ENCODE measurements at places on chromosomes 6 and 20. TPM values are rescaled to one million over a fixed set of nuclear protein-coding genes. Genes with fewer than 3 reads are reported as not detected.
A peak's percentile ranks its signal among the peaks of the same experiment; 100 is the strongest.

ARFGEF3 gene
- total RNA-seq: 25.5 TPM

ADAM33 gene
- total RNA-seq: 17.3 TPM

SOBP gene
- 6.9 TPM for total RNA-seq

DNA sequence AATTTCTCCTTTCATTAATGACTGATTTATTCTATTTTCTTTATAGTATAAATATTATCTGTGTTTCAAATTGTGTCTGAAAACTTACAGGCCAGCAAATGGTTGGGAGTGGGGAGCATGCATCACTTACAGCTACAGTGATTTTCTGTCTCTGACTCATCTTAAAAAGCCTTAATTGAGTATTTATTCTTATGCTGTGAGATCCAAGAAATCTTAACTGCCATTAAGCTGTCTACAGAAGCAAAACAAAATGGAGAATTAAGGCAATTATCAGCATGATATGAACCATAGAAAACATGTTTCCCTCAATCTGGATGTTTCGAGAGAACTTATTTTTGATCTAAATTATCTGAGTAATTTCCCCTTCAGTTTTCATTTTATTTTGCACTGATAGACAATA is 831.2 kb downstream of the KIF16B start:
- H3K36me3 ChIP-seq: no peaks in the 10 kb centered on the region
- no peak for DNase-seq
- no peak overlapping the region for H3K4me3 ChIP-seq
- no peak overlapping the region for H3K27ac ChIP-seq

PGC gene
- 793 TPM for total RNA-seq

- DNase-seq: no peak
- no peaks in the 10 kb centered on the region for H3K4me1 ChIP-seq
- no peaks in the 10 kb centered on the region for H3K27me3 ChIP-seq
These were observed 50.7 kb upstream of the TPD52L1 start for GRCh38 chr6:125102891-125103290.

DNA sequence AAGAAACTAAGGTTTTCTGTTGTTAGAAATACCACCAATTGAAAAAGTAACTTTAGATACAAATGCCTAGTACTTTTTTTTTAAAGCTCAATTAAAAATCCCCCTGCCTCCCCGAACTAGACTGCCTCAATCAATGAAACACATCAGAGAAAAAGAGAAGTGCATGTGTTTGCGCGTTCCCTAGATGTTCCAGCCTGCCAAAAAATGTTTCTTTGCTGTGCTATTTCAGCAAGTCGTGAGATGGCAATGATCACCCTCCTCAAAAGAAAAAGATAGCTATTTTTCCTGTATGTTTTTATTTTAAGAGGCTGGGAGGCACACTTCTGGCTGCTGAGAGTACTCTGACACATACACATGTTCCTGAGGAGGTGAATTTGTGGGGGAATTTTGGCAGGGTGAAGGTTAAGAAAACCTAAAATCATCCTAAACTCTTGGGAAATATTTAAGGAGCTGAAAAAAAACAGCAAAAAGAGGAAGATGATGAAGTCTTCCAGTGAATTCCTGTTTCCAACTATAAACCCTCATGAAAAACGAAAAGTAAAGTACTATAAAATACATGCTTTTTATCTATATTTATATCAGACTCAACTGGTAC is 114.8 kb downstream of the HIVEP2 start:
- H3K4me3 ChIP-seq: no peak overlapping the region
- no peaks in the 10 kb centered on the region for H3K36me3 ChIP-seq
- H3K27me3 ChIP-seq: no peaks in the 10 kb centered on the region
- no peaks in the 10 kb centered on the region for H3K4me1 ChIP-seq
- DNase-seq: no peak

UST gene
- total RNA-seq: 12.7 TPM

LPA gene
- total RNA-seq: 0.27 TPM

GRCh38 chr6:105810922-105811482 is 275.1 kb upstream of the PRDM1 start:
- no peak overlapping the region for H3K27ac ChIP-seq
- H3K4me1 ChIP-seq: peaks cover 24% of the 10 kb centered on the region
- no peak for DNase-seq
- H3K36me3 ChIP-seq: no peaks in the 10 kb centered on the region
- H3K27me3 ChIP-seq: no peaks in the 10 kb centered on the region
- no peak overlapping the region for H3K4me3 ChIP-seq

DLK2 gene
- total RNA-seq: 0.46 TPM

SIRPB1 gene
- total RNA-seq: 30.1 TPM

GRCh38 chr6:37141281-37142049 is 28.5 kb upstream of the PIM1 start:
- no peak for DNase-seq
- no peak overlapping the region for H3K27ac ChIP-seq
- no peaks in the 10 kb centered on the region for H3K27me3 ChIP-seq

LRRN4 gene
- 177 TPM for total RNA-seq

- no peaks in the 10 kb centered on the region for H3K36me3 ChIP-seq
- no peak for DNase-seq
- H3K4me3 ChIP-seq: no peak overlapping the region
These were observed 443.9 kb downstream of the CDKAL1 start for GRCh38 chr6:20978151-20978614.

- peak overlapping the region; percentile 48 for H3K27ac ChIP-seq
- no peak for DNase-seq
- H3K36me3 ChIP-seq: no peaks in the 10 kb centered on the region
- no peak overlapping the region for H3K4me3 ChIP-seq
These were observed 15.9 kb upstream of the PTGIS start for GRCh38 chr20:49583669-49584417.

- no peaks in the 10 kb centered on the region for H3K27me3 ChIP-seq
- no peak overlapping the region for H3K27ac ChIP-seq
- no peaks in the 10 kb centered on the region for H3K36me3 ChIP-seq
- no peak overlapping the region for H3K4me3 ChIP-seq
- no peak for DNase-seq
- H3K4me1 ChIP-seq: peaks cover 31% of the 10 kb centered on the region
These were observed 47.3 kb downstream of the ZFAND3 start for GRCh38 chr6:37866590-37867507.

RGS17 gene
- total RNA-seq: not detected

- no peak for DNase-seq
- H3K36me3 ChIP-seq: no peaks in the 10 kb centered on the region
- no peaks in the 10 kb centered on the region for H3K4me1 ChIP-seq
- H3K27me3 ChIP-seq: no peaks in the 10 kb centered on the region
These were observed 211.1 kb downstream of the PLCB4 start for GRCh38 chr20:9279918-9280401.

DNA sequence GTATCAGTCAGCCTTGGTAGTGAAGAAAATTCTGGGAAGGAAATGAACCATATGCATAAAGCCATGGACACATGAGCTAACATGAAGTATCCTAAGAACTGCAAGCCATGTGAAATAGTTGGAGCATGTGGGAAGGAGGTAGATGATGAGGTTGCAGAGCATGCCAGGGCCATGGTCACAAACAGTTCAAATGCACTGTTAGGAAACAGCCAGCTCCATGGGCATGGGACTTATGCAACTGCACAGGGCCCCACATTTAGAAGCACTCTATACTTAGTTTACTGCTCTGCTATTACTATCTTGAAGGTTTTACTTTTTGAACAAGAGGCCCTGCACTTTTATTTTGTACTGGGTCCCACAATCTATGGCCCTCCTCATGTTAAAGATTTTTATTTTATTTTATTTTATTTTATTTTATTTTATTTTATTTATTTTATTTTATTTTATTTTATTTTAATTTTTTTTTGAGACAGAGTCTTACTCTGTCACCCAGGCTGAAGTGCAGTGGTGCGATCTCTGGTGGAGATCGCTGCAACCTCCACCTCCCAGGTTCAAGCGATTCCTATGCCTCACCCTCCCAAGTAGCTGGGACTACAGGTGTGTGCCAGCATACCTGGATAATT is 169.1 kb downstream of the IBTK start:
- no peaks in the 10 kb centered on the region for H3K4me1 ChIP-seq
- H3K27me3 ChIP-seq: no peaks in the 10 kb centered on the region
- no peaks in the 10 kb centered on the region for H3K36me3 ChIP-seq
- no peak for DNase-seq

WFDC5 gene
- total RNA-seq: 2.0 TPM

GRCh38 chr20:45427236-45428149 is 11.6 kb downstream of the PIGT start:
- H3K27ac ChIP-seq: no peak overlapping the region
- no peak for DNase-seq
- no peaks in the 10 kb centered on the region for H3K27me3 ChIP-seq

CFAP206 gene
- 14.3 TPM for total RNA-seq

- no peak for DNase-seq
- no peaks in the 10 kb centered on the region for H3K36me3 ChIP-seq
- no peak overlapping the region for H3K4me3 ChIP-seq
- no peaks in the 10 kb centered on the region for H3K27me3 ChIP-seq
- H3K27ac ChIP-seq: no peak overlapping the region
- no peaks in the 10 kb centered on the region for H3K4me1 ChIP-seq
These were observed 84.6 kb downstream of the ELOVL4 start for GRCh38 chr6:79862711-79863110.

GRCh38 chr6:161268531-161269210 is 5.2 kb downstream of the AGPAT4 start:
- no peak overlapping the region for H3K27ac ChIP-seq
- no peak for DNase-seq
- H3K36me3 ChIP-seq: no peaks in the 10 kb centered on the region
- peaks cover 20% of the 10 kb centered on the region for H3K4me1 ChIP-seq

SGK2 gene
- total RNA-seq: 1.2 TPM

DNA sequence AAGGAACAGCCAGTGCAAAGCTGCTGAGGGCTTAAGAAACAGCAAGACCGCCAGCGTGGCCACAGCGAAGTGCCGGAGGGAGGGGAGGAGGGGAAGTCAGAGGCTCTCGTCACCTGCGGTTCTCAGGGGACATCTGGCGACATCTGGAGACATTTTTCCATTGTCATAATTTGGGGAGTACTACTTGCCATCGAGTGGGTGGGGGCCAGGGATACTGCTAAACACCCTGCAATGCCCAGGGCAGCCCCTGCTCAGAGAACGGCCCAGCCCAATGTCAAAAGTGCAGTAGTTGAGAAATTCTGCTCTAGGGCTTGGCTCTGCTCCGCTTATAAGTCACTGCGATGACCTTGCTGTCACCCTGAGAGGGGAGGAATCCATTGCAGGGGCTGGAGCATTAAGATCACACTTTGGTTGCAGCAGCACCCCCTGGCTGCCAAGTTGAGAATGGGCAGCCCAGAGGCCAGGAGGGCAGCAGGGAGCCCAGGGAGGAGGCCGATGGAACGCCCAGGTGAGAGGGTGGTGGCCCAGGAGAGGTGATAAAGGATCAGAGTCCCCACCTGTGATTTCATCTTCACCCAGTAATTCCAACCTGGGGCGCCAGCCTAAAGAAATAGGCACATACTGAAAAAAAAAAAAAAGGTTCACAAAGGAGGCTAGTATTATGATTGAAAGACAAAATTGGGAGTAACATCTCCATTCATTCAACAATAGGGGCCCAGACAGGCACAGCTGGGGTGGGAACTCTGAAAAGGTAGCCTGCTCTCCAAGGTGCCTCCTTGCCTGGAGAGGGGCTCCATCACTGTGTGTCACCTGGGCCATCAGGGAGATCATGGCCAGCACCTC is 218.2 kb downstream of the BMP7 start:
- no peaks in the 10 kb centered on the region for H3K36me3 ChIP-seq
- no peaks in the 10 kb centered on the region for H3K27me3 ChIP-seq
- DNase-seq: no peak
- H3K4me3 ChIP-seq: no peak overlapping the region
- H3K27ac ChIP-seq: no peak overlapping the region
- H3K4me1 ChIP-seq: no peaks in the 10 kb centered on the region

- H3K36me3 ChIP-seq: no peaks in the 10 kb centered on the region
- no peaks in the 10 kb centered on the region for H3K27me3 ChIP-seq
- H3K4me1 ChIP-seq: no peaks in the 10 kb centered on the region
- H3K27ac ChIP-seq: peak overlapping the region; percentile 67
These were observed 2.1 kb downstream of the WFDC8 start for GRCh38 chr20:45576995-45577394.

GRCh38 chr6:16706029-16706428 is 55.2 kb downstream of the ATXN1 start:
- no peak for DNase-seq
- peaks cover 31% of the 10 kb centered on the region for H3K4me1 ChIP-seq
- no peaks in the 10 kb centered on the region for H3K36me3 ChIP-seq

POFUT1 gene
- 30.6 TPM for total RNA-seq

DNA sequence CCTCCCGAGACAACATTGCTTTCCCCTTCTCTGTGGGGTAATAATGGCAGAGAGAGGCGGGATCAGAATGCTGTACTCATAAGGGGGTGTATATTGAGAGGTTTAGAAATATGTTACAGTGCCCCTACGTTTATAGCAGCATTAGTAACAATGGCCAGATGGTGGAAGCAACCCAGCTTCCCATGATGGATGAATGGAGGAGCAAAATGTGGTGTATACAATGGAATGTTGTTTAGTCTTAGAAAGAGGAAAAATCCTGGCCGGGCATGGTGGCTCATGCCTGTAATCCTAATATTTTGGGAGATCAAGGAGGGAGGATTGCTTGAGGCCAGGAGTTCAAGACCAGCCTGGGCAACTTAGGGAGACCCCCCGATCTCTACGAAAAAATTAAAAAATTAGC is 12.9 kb downstream of the BANF2 start:
- no peak for DNase-seq
- no peaks in the 10 kb centered on the region for H3K4me1 ChIP-seq
- H3K36me3 ChIP-seq: no peaks in the 10 kb centered on the region
- no peak overlapping the region for H3K4me3 ChIP-seq

DNA sequence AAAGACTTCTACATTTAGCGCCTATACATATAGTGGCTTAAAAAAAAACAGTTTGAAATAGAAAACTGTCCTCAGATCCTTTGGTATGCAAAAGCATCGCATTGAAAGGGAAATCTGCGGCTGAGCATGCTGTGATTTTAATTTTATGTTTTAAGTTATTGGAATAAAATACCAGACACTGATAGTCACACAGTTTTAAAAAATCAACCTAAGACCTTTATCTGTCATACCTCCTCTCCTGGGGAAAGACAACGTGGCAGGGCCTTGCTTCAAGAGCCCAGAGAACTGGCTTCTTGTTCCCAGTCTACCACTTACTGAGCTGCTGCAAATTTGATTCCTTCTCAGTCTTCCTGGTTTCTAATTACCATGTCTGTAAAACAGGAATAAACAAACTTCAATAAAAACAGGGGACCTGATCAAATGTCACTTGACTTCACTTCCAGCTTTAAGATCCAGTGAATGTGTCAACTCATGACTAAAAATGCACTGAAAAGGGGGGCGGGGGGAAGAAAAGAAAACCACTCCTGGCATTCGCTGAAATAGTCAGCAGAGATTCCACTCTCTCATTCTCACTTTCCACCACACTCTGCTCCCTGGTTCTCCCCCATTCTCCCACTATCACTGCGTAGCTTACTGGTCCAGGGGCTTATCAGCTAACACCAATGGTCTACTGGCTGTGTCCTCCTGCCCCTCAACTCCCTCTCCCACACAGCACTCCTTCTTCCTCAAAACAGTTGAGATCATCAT is 494.7 kb upstream of the MARCKS start:
- DNase-seq: no peak
- H3K4me1 ChIP-seq: no peaks in the 10 kb centered on the region
- H3K36me3 ChIP-seq: no peaks in the 10 kb centered on the region
- H3K27ac ChIP-seq: no peak overlapping the region
- H3K4me3 ChIP-seq: no peak overlapping the region
